ENCODE measurements at places on chromosomes 2 and 18.

GRCh38 chr18:21513741-21514140 lies 86.8 kb downstream of the ESCO1 start:
- DNase-seq: no peak

DNA sequence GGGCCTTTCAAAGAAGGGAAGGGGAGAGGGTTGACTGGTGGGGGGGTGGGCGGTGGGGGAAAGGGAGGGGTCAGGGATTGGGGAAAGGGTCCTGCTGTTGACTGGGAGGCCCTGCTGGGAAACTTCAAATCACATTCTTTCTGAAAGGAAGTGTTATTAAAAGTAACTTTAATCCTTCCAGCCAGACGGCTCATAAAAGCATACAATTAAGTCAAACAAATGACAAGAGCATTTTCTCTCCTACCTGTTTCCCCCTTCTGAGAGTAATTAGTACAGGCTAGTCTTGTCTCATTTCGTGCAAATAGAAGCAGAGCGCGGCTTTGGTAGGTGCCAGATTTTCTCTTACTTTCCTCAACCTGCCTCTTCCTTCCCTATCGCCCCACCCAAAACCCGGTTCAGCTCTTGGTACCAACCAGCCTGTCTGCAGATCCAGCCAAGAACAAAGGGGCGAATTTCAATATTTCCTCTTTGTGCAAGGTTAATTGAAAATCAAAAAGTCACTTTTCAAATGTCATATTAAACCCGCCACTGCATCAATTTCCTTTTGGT lies 2112.6 kb upstream of the PIK3C3 start:
- DNase-seq: no peak

GRCh38 chr18:37568671-37569070 lies 3.1 kb upstream of the CELF4 start:
- DNase-seq: no peak

DNA sequence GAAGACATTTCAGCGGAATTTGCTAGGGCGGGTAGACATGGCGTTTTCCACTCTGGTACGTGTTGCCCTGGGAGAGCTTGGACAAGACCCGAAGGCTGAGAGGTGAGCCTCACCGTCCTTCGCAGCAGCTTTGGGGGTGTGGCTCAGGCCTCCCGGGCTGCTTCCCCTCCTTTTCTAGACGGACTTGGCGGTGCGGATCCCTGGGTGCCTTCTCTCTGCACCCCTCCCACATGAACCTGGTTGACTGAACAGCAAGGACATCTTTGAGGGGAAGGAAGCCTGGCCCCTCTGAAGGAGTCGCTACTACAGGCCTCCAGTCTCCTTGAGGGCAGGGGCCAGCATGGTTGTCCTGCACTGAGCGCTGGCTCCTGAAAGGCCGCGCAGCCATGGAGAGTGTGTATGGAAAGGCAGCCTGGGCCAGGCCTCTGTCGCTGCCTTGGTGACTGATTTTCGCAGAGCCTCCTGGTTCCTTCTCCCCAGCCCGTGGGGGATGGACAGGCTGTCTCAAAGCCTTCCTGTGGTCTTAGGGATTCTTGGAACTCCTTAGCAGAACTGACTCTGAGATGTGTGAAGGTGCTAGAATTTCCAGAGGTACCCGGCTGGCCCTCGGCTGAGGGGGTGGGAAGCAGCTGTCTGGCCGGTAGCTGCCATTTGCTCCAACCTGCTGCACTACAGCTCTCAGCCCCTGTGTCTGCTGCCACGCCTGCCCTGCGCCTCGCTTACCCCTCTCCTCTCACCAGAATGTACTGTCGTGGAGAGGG lies 9.9 kb downstream of the CNNM4 start:
- DNase-seq: no peak

DNA sequence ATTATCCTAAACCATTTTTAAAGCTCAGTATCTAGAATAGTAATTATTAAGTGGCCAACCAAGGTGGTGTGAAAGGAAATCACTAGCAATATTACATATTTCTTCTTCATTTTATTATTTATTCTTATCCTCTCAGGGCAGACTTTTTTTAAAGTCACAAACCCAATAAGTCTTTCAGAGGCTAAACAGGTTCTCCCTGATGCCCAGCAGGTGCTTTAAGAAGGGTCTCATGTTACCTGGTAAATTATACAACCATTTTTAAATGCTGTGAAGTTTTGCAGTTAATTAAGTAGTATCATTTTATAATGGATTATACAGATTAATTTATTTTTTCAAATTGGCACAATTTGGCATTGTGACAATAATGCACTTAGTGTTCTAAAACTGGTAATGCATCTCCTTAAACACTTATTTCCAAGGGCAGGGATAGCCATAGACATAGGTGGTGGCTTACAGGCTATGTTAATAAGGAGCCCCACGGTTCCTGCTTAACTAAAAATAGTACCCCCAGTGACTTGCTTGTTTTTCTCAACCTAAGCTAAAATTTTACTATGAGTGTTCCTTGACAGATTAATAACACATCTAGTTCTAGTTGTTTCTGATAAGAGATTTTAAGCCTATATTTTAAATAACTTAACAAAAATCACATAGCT lies 67.0 kb downstream of the PMS1 start:
- DNase-seq: peak; percentile 6

- DNase-seq: no peak
Observed at GRCh38 chr2:105845976-105846375, 101.3 kb downstream of the NCK2 start.

DNA sequence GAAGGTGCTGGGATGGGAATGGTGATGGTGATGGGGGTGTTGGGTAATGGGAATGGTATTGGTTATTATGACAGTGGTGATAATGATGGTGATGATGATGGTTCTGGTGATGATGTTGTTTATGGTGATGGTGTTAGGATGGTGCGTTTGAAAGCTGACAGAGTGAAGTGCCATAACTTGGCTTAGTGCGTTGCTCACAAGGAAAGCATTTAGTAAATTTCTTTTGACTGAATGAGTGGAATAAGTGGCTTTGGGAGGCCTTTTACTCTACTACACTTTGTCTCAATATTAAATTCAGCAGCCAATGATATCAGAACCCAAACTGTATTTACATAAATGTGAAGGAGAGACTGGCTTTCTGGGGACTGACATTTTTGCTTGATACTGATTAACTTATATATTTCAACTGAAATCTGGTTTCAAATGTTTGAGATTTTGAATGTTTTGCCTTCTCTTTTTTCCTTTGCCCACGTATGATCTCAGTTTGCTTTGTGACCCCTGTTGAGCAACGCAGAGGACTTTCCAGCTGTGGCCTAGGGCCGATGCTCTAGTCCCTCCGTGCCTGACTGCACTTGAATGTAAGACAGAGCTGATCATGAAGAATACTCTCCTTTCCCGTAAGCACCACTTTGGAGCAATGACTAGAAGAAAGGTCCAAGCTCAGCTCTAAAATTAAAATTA lies 128.5 kb upstream of the SH3BP4 start:
- no peak for DNase-seq

Measured in NCI-H1092 treated with DMSO at 0.1 percent for 48 hours (cell line).